NCI-H1417 treated with DMSO at 0.1 percent for 48 hours (cell line): ENCODE measurements at places on chromosomes 6 and 20.
A peak's percentile ranks its signal among the peaks of the same experiment; 100 is the strongest.

- no peak for DNase-seq
These were observed 40.8 kb downstream of the ELMO2 start for GRCh38 chr20:46365487-46366220.

GRCh38 chr20:49078310-49078709 is 32.2 kb downstream of the CSE1L start:
- DNase-seq, result no peak

DNA sequence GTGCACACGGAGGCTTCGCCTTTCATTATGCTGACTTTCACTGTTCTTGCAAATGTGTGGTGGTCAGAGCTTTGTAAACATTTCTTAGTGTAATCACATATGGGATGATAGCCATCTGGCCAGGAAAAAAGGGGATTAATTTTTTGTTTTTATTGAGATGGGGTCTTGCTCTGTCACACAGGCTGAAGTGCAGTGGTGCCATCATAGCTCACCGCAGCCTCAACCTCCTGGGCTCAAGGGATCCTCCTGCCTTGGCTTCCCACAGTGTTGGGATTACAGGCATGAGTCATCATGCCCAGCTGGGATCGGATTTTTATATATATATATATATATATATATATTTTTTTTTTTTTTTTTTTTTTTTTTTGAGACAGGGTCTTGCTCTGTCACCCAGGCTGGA is 11.0 kb upstream of the TIAM2 start:
- DNase-seq, result no peak

GRCh38 chr20:50172347-50173013 is 18.1 kb upstream of the CEBPB start:
- no peak for DNase-seq

DNA sequence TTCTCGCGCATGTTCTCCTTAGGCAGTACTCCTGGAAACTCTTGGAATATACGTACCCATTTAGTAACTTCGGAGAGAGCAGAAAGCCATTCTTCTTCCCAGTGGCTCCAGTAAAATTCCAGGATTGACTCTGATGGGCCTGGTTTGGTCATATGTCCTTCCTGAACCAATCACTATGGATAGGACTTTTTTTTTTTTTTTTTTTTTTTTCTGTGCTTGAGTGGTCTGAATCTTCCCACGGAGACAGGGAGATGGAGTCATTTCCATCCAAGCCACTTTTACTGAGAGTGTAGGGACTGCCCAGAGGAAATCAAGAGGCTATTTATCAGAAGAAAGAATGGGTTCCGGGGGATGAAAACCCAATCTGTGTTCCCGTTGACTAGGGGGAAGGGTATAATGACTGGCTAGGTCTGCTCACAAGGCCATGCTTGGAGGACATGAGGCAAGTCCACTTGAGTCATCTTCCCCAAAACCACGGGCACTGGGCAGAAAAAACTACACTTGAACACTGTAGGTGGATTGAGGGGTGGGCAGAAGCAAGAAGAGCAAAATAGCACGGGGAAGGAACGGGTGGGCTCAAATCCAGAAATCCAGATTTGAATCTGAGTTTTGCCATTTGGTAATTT is 35.4 kb upstream of the MRPS18A start:
- DNase-seq, result no peak

DNA sequence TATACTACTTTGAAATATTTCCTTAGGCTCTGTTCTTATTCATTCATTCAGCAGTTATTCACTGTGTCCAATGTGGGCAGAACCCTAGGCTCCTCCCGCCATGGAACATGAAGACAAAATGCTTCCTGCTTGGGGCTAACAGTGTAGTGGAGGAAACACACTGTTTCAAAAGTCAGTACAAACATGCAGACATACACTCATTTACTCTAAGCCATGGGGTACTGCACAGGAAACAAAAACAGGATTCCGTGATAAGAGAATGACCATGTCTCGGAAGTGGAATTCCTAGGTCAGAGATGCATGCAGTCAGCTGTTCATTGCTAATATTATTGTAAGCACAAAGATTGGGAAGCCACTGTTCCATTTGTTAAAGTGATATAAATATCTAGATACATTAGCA is 18.4 kb upstream of the FAM209A start:
- DNase-seq, result no peak

GRCh38 chr20:21100578-21101452 is 5.3 kb downstream of the LINC00237 start:
- peak; percentile 38 for DNase-seq

- no peak for DNase-seq
These were observed 55.5 kb downstream of the ZHX3 start for GRCh38 chr20:41261790-41262717.

DNA sequence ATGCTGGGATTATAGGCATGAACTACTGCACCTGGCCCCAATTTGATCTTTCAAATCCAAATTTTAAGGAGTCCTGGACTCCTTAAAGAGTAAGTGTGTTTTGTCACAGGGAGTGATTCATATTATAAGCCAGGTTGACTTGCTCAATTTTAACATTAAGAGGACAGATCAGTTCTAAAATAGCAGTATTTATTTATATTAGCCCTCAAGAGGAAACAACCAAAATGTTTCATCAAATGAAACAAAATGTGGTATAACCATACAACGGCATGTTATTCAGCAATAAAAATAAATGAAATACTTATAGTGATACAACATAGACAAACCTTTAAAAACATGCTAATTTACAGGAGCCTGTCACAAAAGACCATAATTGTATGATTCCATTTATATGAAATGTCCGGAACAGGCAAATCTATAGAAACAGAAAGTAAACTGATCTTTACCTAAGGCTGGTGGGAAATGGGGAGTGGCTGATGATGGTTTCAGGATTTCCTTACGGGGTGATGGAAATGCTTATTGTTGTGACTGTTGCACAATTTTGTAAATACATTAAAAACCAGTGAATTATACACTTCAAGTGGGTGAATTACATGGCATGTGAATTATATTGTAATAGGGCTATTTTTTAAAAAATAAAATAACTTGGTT is 637.4 kb downstream of the MMUT start:
- no peak for DNase-seq

- no peak for DNase-seq
These were observed 195.5 kb downstream of the DLL1 start for GRCh38 chr6:170095273-170095981.

GRCh38 chr6:113696960-113697359 is 160.2 kb upstream of the MARCKS start:
- no peak for DNase-seq

- no peak for DNase-seq
These were observed 112.0 kb upstream of the MLIP start for GRCh38 chr6:53999088-53999755.

DNA sequence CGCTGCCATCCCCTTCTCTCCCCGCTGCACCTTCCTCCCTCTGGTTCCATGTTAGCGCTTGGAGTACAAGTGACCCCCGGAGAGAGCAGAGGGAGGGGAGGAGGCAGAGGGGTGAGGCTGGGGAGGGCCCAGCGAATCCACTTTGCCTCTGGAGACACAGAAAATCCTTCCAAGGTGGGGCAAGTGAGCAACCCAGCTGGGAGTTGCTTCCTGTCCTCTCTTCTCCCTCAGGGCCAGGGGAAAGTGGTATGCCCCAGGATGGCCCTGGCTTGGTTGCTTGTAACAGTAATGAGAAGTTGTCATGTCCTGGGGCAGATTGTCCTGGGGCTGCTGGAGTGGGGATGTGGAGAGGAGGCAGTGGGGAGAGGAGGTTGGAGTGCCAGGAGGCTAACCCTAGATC is 691 bp upstream of the ANGPT4 start:
- DNase-seq, result no peak

DNA sequence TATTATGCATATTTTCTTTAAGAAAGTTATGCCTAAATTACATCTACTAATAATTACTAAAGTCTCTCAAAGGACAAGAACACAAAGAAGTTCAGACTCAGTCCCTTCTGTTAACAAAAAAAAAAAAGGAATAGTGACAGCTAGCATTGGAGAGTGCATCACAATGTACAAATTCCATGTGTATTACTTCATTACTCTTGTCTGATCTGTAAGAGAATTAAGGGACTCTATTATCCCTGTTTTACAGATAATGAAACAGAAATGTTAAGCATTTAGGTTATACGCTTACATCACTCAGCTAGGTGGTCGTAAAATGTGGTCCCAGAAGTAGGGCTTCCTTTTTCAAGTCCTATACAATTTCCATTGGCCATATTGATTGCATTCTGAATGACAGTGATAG is 17.2 kb upstream of the VNN1 start:
- no peak for DNase-seq

- no peak for DNase-seq
These were observed 55.0 kb upstream of the EXOC2 start for GRCh38 chr6:747921-748320.

DNA sequence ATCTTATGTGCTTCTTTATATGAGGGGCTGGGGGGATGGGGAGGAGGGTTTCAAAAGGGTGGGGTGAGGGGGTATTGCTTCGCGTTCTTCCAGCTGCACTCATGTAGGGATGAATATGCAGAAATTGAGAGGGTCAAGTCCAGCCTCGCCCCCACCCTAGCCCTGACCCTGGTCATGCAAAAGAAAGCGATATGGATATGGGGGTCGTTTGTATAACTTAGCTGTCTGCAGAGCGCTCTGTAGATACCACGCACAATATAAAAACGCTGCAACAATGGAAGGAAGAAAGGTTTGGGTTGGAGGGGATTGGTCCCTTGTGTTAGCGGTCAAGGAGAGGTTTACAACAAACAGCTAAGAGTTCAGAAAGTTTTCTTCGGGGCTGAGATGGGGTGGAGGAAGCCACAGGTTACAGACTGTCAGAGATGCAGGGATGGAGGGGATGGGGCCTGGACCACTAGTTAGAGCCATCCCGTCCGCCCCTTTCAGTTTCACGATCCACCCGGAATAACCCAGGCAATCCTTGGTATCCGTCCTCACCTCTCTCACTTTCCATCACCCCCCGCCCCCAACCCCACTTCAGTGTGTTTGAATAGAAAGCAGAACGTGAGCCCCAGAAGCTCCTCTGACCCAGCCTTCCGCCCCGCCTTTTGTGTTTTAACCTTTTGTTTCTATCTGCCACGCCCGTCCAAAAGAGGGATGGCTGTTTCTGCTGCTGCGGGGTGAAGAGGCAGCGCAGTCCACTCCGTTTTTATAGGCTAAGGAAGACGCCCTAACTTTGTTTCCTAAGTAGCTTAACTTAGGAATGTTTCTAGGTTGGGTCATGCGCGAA is 73.5 kb downstream of the SOX4 start:
- DNase-seq, result no peak

- DNase-seq, result no peak
These were observed 30.2 kb downstream of the PSMG4 start for GRCh38 chr6:3288711-3289663.

DNA sequence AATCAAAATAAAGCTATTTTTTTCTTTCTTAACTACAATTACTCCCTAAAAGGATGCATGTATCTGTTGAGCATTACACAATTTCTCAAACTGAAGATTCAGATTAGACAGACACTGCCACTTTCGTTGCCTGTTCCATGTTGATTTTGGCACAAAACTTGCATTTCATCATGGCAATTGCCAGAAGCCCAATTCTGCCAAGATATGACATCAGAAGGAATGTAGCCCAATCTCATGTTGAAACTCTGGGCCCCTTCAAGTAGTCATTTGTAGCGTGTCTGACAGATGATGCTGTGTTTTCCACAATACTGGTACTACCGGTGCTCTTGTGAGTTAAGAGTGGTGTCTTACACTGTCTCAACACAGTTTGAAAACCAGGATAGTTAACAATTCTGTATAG is 705.4 kb downstream of the PTPRT start:
- DNase-seq, result no peak

- DNase-seq, result no peak
These were observed 735 bp downstream of the FAM135A start for GRCh38 chr6:70413992-70414494.

GRCh38 chr20:24488064-24488799 is 18.8 kb downstream of the SYNDIG1 start:
- DNase-seq, result no peak

DNA sequence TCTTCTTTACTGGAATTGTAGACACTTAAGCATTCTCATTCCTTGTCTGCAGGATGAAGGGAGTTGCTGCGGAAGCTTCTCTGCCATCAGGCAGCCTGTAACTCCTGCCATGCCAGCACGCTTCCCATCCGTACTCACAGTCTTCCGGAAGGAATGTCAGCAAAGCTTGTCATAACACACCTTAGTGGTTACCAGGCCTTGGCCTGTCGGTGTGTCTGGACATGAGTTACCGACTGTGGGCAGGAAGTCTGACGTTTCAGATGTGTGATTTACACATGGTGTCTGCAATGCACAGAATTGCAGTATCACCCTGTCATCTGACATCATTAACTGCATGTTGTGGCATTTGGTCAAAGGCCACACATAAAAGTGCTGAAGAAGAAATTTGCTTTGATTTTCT is 102.2 kb downstream of the SLC24A3 start:
- DNase-seq, result no peak

GRCh38 chr6:136030131-136030530 is 178.6 kb downstream of the PDE7B start:
- no peak for DNase-seq

- DNase-seq, result peak; percentile 52
These were observed 1.1 kb upstream of the ZDHHC14 start for GRCh38 chr6:157379656-157380457.
